Epithelial cell of proximal tubule (primary cell): ENCODE measurements at places on chromosomes 4 and X. TPM values are rescaled to one million over a fixed set of nuclear protein-coding genes. Genes with fewer than 3 reads are reported as not detected.

- DNase-seq, result no peak
These were observed 192.8 kb upstream of the BCOR start for GRCh38 chrX:40290517-40290916.

GRCh38 chr4:4182835-4183568 lies 43.7 kb downstream of the OTOP1 start:
- no peak for DNase-seq

- DNase-seq, result no peak
These were observed 176.9 kb upstream of the HS3ST1 start for GRCh38 chr4:11605597-11605996.

- DNase-seq, result no peak
These were observed 193.6 kb downstream of the SOWAHB start for GRCh38 chr4:76704133-76704881.

Gene NMU
- 8.2 and 22.5 TPM in 2 replicates for total RNA-seq

Gene DIAPH2
- 5.9 and 15.1 TPM in 2 replicates for total RNA-seq

Gene NLGN4X
- total RNA-seq, result 0.69 and 1.6 TPM in 2 replicates
